Stromal cell of bone marrow (primary cell): ENCODE measurements at places on chromosomes 7 and 10.

DNA sequence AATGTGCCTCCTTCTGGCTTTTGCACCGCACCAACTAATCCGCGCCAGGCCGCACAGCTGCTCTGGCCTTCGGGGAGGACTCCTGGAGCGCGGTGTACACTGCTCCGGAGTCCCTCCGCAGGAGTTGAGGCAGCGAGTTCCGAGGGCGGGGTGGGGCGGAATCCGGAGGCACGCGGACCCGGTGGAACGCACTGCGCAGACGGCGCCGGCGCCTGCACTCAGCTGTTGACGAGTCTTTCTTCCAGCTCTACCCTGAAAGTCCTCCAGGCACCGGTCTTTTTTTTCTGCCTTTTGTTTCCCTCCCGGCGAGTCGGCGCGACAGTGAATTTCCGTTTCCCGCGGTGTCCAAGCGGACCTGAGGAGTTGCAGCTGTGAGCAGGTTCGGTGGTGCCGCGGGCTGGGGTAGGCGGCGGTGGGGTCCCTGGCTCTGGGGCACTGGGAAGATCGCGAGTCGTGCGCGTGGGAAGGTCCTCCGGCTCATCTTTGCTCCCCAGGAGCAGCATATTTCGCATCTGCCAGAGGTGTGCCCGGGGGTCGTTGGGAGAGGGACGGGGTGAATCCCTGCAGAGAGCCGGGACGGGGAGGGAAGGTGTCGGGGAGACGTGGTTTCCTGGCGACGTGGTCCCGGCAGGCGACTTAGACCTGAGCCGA is 44.1 kb downstream of the SFTPD start:
- DNase-seq = peak; percentile 36

DNA sequence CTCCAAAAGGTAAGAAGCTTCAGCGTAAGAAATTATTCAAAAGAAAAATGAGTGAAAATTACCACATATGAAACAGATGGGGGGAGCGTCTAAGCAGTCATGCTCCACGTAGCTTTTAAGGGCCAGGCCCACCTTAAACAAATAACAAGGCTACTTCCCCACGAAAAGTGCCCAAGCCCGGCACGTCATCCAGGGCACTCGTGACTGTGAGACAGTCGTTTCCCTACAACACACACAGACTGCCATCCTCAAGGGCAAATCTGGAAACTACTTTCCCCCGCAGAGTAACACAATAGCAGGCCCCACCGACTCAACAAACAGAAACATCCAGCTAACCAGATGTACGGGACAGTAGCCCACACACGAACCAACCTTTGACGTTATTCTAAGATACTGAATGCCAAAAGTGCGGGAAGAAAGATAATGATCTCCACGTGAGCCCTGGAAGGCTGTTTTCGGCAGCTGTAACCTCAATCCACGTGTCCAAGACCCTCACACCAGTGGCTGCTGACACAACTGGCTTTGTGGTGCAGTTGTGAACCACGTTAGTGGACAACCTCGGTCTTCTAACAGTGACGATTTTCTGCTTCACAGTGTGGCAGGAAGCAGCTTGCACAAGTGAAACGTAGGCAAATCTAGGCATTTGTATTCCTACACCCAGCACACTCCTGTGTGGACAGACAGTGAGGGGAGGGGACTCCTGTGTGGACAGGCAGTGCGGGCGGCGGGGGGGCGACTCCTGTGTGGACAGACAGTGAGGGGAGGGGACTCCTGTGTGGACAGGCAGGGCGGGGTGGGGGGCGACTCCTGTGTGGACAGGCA is 251.7 kb downstream of the ZMYND11 start:
- DNase-seq = no peak

DNA sequence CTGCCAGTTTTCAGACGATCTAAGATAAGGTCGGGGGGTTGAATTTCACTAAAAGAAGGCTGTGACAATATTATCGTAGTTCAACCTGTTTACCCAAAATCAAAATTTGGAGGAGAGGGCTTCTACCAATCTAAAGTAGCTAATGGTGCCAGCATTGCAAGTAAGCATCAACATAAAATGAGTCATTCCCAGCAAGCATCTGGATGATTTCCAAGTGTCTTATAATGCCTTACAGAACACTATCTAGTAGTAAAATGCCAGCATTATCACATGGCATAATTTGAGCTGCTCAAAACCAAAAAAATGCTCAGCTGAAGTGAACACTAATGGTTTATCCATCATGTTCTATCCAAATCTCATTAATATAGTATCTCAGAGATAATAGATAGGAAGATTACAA is 1193.9 kb downstream of the DNAJB9 start:
- DNase-seq = no peak

DNA sequence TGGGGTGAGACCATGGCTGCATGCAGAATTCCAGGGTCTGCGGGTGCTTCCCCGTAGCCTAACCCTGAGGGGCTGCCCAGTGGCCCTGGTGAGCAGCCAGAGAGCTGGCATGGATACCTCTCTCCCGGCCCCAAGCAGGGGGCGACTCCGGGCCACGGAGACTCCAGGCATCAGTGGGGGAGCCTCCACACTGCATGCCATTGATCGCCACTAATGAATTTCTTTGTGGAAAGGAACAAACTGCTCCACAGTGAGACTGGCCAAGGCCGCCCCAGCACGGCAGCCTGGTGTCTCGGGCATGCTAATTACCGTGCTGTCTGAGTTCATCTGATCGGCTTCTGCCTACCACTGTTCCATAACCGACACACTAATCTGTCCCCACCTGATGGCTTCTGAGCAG is 184.4 kb downstream of the GRID1 start:
- no peak for DNase-seq

DNA sequence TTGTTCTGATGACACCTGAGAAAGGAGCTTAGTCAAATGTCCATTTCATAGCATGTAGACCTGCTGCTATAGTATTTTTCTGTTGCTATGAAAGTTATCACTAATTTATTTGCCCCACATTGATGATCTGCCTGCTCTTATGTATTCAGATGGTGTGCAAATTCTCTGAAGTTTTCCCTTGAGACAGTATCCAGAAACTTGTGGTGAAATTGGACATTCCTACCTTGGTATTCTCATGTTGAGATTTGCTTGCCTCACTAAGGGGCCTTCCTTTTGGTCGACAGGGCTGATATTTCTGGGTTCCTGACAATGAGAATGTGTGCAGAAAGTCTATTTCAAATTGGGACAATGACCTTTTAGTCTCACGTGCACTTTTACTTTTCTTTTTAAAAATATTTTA is 253.2 kb upstream of the FZD8 start:
- DNase-seq = no peak
